ENCODE measurements at places on chromosomes 12 and 14. TPM values are rescaled to one million over a fixed set of nuclear protein-coding genes. Genes with fewer than 3 reads are reported as not detected.

The KRT71 gene
- not detected for total RNA-seq

The RIMBP2 gene
- 51.7 TPM for total RNA-seq

The PPFIA2 gene
- 9.4 TPM for total RNA-seq

The ESRRB gene
- total RNA-seq: 3.9 TPM

- no peaks in the 10 kb centered on the region for H3K27me3 ChIP-seq
- H3K36me3 ChIP-seq: no peaks in the 10 kb centered on the region
- H3K27ac ChIP-seq: no peak overlapping the region
- DNase-seq: no peak
- H3K4me3 ChIP-seq: no peak overlapping the region
Observed at GRCh38 chr14:104596451-104596918, 8.1 kb downstream of the TMEM179 start.

DNA sequence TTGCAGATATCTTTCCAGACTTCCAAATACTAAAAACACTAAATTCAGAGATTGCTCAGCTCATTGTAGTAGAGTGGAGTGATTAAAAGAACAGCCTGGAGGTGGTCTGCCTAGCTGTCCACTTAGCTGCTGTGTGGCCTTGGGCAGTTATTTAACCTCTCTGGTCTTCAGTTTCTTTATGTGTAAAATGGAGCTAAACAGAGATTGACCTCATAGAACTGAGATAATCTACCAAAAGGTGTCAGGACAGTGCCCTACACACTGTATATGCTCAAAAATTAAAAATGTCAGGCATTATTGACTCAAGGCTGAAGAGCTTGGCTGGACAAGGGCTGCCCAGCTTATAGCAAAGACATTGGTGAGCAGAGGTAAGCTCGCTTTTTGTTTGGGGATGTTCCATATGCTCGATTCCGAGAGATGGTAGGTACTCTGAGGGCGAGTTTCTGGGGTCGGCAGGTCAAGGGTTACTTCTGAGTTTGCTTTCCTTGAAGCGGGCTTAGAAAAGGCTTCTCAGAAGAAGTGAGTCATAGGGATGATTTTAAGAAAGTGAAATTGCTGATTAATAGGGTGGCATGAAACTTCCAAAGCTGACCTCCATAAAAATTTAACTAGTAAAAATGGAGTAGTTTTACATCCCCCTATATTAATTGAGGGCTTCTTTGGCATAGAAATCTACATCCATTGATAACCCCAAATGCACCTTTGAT lies 107.5 kb downstream of the GPATCH2L start:
- no peaks in the 10 kb centered on the region for H3K27me3 ChIP-seq
- DNase-seq: no peak
- H3K4me1 ChIP-seq: no peaks in the 10 kb centered on the region
- no peaks in the 10 kb centered on the region for H3K36me3 ChIP-seq

- peak overlapping the region; percentile 72 for H3K4me3 ChIP-seq
- H3K4me1 ChIP-seq: peaks cover 27% of the 10 kb centered on the region
- no peaks in the 10 kb centered on the region for H3K27me3 ChIP-seq
- no peak for DNase-seq
- no peaks in the 10 kb centered on the region for H3K36me3 ChIP-seq
- H3K27ac ChIP-seq: peak overlapping the region; percentile 97
Observed at GRCh38 chr12:6925239-6925539, 2.6 kb upstream of the ATN1 start.

DNA sequence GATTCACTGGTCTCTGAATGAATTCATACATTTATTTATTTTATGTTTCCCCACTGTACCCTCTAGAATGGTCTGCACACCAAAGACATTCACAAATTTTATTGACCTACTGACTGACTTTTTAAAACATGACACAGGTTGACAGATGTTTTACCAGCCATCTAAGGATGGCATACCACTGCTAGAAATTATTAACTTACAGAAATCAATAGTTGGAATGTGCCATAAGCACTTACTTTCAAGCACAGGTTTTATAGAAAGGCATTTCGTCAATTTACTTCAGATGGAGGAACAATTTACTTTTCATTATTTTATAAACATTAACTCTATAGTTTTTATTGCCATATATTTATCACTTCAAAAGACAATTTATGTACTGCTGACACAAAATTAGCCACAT lies 448.7 kb upstream of the FBXO33 start:
- H3K4me3 ChIP-seq: no peak overlapping the region
- no peaks in the 10 kb centered on the region for H3K36me3 ChIP-seq
- H3K27ac ChIP-seq: no peak overlapping the region

- no peaks in the 10 kb centered on the region for H3K4me1 ChIP-seq
- no peaks in the 10 kb centered on the region for H3K36me3 ChIP-seq
- H3K4me3 ChIP-seq: no peak overlapping the region
- H3K27ac ChIP-seq: no peak overlapping the region
- DNase-seq: no peak
Observed at GRCh38 chr14:98186140-98186539, 1085.9 kb downstream of the BCL11B start.

DNA sequence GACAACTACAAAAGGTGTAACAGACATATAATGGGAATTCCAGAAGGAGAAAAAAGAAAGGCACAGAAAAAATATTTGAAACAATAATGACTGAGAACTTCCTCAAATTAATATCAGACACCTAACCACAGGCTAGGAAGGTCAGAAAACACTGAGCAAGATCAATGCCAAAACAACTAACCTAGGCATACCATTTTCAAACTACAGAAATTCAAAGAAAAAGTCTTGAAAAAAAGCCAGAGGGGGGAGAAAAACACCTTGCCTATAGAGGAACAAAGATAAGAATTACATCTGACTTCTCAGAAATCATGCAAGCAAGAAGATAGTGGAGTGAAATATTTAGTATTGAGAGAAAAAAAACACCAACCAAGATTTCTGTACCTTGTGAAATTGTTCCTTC lies 77.8 kb downstream of the RIN3 start:
- no peak overlapping the region for H3K4me3 ChIP-seq
- no peaks in the 10 kb centered on the region for H3K36me3 ChIP-seq
- H3K27ac ChIP-seq: no peak overlapping the region
- H3K27me3 ChIP-seq: no peaks in the 10 kb centered on the region

- H3K27me3 ChIP-seq: no peaks in the 10 kb centered on the region
- no peak overlapping the region for H3K27ac ChIP-seq
- H3K4me3 ChIP-seq: no peak overlapping the region
- no peak for DNase-seq
Observed at GRCh38 chr14:102731101-102731870, 46.0 kb upstream of the TRAF3 start.

DNA sequence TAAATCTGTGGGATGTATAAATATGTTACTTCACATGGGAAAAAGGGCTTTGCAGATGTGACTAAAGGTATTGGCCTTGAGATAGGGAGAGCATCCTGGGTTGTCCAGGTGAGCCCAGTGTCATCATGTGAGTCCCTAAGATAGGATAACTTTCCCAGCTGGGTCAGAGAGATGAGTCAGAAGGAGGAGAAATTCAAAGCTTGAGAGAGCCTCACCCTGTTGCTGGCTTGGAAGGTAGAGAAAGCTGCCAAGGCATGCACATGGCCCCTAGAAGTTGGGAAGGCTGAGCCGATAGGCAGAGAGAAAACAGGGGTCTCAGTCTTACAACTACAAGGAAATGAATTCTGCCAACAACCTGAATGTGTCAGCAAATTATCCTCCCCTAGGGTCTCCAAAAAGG lies 213.0 kb downstream of the ADGRD1 start:
- no peak overlapping the region for H3K27ac ChIP-seq
- no peaks in the 10 kb centered on the region for H3K4me1 ChIP-seq
- no peaks in the 10 kb centered on the region for H3K36me3 ChIP-seq
- DNase-seq: no peak

GRCh38 chr12:69211160-69211559 lies 28.2 kb upstream of the CPSF6 start:
- H3K4me1 ChIP-seq: no peaks in the 10 kb centered on the region
- no peaks in the 10 kb centered on the region for H3K27me3 ChIP-seq
- no peak overlapping the region for H3K27ac ChIP-seq
- DNase-seq: no peak

DNA sequence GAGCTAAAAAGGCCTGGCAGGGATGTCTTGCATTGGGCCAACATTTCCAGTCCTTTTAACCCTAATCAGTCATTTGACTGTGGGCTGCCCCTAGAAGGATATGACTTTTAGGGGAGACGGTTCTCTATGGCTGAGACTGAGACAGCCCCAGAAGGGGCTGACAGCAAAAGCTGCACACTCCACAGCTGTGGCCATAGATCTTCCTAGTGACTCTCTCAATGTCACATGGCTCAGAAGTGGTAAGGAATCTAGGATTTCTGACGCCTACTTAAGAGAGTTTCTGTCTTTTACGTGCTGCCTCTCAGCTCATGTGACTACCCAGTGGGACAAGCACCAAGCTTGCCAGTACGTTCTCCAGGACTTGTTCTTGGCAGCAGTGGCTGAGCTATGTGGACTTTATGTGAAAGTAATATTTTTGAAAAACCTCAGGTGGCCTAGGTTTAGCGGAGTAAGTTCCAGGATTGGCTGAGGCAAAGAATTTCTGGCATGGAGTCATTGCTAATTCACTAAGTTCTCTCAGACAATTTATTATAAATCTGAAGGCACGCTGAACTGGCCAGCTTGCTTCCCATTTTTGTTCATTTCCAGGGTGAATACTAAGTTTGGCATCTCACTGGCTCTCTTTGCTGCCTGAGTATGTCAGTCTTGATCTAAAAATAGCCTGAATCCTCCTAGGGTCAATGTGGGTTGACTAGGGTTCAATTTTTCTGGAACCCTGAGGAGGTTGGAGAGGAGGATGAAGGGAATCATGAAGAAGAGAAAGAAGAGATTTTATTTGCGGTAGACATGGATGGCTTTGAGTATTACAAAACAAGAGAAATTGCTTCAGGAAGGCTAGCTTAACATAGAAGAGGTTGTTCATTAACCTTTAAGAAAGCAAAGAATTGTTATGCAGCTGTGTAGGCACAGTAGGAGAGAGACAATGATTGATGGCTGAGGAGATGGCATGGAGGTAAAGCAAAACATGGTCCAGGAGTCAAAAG lies 271.8 kb downstream of the AEBP2 start:
- no peaks in the 10 kb centered on the region for H3K27me3 ChIP-seq
- peaks cover 2% of the 10 kb centered on the region for H3K4me1 ChIP-seq
- H3K36me3 ChIP-seq: no peaks in the 10 kb centered on the region
- no peak overlapping the region for H3K4me3 ChIP-seq
